CD4-positive, alpha-beta T cell treated with Interleukin-4 for 1 hour (primary cell): ENCODE measurements at places on chromosomes 6 and 20.

- DNase-seq: no peak
These were observed 105.4 kb upstream of the PLEKHG1 start for GRCh38 chr6:150494241-150494640.

DNA sequence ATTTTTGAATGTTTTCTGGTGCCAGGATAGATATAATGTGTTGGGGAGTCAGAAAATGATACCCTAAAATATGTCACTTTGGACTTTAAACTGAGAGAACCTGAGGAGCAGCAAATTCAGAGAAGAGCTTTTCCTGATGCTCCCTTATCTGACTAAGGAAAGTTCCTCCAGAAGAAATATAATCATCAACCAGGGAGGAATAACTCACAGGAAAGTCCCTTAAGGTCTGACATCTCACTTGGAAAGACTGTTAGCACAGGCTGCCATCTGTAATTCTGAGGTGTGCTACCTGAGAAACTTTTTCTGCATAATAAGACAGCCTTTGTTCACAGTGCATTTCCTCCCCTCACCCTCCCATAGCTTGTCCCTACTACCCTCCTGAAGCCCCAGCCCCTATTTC, 218.6 kb downstream of the SYNE1 start:
- DNase-seq: no peak

DNA sequence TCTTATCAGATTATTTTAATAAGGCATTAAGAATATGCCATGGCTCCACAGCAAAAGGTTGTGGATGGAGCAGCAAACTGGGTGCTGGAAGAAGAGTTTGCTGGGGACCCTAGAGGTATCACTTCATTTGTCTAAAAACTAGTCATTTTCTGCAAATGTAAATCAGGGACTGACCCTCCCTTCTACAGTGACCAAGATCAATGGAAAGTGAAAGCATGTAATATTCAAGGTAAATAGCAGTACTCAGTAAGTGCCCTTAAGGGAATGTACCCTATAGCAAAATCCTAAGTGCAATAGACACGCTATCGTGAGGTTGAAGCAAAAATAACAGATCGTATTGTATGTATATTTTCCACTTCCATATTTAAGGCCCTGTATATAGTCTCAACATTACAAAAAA, 38.7 kb downstream of the TRDN start:
- no peak for DNase-seq

DNA sequence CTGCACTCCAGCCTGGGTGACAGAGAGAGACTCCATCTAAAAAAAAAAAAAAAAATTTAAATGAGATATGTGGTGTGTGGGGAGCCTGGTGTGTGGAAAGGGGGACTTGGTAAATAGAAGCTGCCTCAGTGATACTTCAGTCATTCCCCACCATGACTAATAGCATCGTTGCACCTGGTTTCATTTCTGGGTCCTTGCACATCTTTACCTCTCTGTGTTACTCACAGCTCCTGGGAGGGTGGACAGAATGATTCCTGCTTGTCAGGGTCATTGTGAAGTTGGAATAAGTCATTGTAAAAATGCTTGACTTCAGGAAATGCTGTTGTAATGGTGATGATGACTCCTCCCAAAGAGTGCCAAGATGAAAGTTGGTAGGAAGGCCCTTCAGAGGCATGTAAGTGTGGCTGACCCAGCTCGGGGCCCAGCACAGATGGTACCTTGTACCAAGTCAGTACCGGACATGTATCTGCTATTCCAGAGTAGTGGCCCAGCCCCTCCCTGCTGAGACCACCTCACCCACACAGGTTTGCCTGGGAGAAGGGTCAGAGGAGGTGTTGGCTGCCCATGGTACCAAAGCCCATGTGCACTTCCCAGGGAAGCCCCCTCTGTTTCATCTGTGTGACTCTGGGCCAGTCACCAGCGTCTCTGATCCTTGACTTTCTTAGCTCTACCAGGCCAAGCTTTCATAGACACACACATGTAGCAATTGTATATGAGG, 48.4 kb downstream of the PLAGL2 start:
- no peak for DNase-seq

GRCh38 chr6:6505111-6505510, 83.4 kb upstream of the LY86 start:
- DNase-seq: no peak
